ENCODE measurements at places on chromosomes 13 and 19.

DNA sequence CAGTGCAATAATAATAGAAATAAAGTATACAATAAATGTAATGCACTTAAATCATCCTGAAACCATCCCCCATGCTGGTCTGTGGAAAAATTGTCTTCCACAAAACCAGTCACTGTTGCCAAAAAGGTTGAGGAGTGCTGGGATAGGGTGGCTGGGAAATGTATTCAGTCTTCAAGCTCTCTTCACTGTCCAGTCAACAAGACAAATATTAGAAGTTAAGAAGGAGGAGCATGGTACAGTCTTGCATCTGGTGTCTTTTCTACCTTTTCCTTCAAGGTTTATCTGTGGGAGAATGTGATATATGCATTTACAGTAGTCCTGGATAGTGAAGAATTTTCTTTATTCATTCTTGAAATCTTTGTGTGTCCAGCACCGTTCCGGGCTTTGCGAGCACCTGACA, 203.4 kb downstream of the GPC5 start:
- no peak for DNase-seq

DNA sequence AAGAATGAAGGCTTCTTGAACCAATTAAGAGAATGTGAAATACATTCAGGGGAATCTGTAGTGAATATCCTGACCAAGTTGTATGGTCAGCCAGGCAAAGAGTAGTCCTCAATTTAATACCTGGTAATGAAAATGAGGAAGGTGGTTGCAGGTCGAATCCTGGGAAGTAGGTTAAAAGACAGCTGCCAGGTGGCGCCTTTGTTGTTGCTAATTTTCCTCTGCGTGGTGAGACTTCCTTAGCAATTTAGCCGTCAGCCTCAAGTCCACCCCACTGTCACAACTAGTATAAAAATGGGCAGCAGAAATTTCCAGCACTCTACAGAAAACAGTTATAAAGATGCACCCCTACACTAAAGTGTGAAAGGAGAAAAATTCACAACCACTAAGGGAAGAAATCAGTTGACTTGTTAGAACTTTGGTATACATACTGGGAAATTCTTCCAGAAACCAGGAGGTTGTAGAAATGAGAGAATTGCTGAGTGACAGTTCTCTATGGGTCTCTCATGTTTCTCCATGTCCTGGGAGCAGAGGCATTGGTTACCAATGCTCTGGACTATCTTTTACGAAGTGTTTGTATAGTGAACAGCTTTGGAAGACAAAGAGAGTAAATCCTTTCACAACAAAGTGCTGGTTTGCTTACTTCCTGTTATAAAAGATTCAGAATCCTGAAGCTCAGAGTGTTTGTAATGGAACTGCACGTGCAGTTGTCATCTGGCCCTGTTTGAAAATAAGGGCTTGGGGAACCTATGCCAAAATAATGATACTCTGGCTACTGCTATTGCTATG, 235.9 kb downstream of the NHLRC3 start:
- DNase-seq = peak; percentile 3

GRCh38 chr13:33435207-33435606, 149.7 kb upstream of the STARD13 start:
- DNase-seq = no peak

- no peak for DNase-seq
Observed at GRCh38 chr19:46630586-46631205, 5.3 kb downstream of the GNG8 start.

GRCh38 chr13:109154146-109154545, 524.7 kb downstream of the MYO16 start:
- no peak for DNase-seq

- no peak for DNase-seq
Observed at GRCh38 chr19:13841962-13842290, 35.0 kb upstream of the NANOS3 start.

All from NCI-H1105 treated with DMSO at 0.1 percent for 48 hours (cell line).